ENCODE measurements at places on chromosomes 11 and 22. TPM values are rescaled to one million over a fixed set of nuclear protein-coding genes. Genes with fewer than 3 reads are reported as not detected.

- DNase-seq: no peak
- H3K4me1 ChIP-seq: peaks cover 7% of the 10 kb centered on the region
- H3K27me3 ChIP-seq: no peaks in the 10 kb centered on the region
- peaks cover 4% of the 10 kb centered on the region for H3K36me3 ChIP-seq
- no peak overlapping the region for H3K4me3 ChIP-seq
- H3K27ac ChIP-seq: peak overlapping the region; percentile 58
Measured at GRCh38 chr11:115903179-115903578, 399.0 kb upstream of the CADM1 start.

Gene MFRP
- total RNA-seq: not detected

Gene GATD1
- 51.5 TPM for total RNA-seq

DNA sequence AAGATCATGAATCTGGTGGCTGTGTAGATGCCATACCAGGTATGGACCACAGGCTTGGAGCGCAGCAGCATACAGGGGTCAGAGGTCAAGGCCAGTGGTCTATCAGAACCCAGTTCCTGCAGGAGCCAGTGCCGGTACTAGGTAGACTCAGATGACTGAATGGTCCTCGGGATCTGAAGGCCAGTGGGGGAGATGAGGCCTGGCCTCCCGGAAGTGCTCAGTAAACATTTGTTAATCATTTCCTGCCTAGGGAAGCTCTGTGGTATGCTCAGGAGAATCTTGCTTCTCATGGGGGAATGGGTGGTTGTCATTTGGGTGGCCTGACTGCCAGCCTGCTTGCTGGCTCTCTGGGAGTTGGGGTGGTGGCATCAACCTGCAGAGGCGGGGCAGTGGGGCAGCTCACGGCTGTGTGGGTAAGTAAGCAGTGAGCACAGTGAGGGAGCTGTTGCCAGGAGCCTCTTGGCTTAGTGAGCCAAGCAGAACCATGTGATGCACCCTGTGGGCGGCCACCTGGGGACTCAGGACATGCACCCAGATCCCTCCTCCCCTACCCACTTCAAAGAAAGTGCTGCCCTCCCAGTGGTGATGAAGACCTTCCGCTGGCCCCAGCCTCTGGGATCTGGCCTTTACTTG, 33.0 kb downstream of the PTPRJ start:
- no peak overlapping the region for H3K27ac ChIP-seq
- H3K27me3 ChIP-seq: no peaks in the 10 kb centered on the region
- no peaks in the 10 kb centered on the region for H3K36me3 ChIP-seq
- no peak overlapping the region for H3K4me3 ChIP-seq
- H3K4me1 ChIP-seq: peaks cover 7% of the 10 kb centered on the region

DNA sequence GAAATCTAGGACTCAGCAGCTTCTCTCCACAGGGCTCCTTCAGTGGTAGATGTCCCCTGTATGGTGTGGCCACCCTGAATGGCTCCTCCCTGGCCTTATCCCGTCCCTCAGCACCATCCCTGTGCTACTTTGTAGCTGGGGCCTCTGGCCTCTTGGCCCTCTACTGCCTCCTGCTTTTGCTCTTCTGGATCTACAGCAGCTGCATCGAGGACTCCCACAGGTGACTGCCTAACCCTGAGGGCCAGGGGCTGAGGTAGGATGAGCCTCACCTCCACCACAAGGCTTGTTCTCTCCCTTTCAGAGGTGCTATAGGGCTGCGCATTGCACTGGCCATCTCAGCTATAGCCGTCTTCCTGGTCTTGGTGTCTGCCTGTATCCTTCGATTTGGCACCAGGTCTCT, 1.8 kb downstream of the TMEM179B start:
- H3K4me1 ChIP-seq: no peaks in the 10 kb centered on the region
- peaks cover 65% of the 10 kb centered on the region for H3K36me3 ChIP-seq
- DNase-seq: peak; percentile 59
- H3K27me3 ChIP-seq: no peaks in the 10 kb centered on the region
- H3K4me3 ChIP-seq: peak overlapping the region; percentile 89
- no peak overlapping the region for H3K27ac ChIP-seq
